Ovary (tissue), 10 donors: ENCODE measurements at places on chromosomes 4 and X. TPM values are rescaled to one million over a fixed set of nuclear protein-coding genes. Genes with fewer than 3 reads are reported as not detected.

GRCh38 chr4:26609868-26610267 is 26.0 kb downstream of the TBC1D19 start:
- H3K4me1 ChIP-seq: peaks cover 1% of the 10 kb centered on the region
- no peak overlapping the region for H3K27ac ChIP-seq
- H3K4me3 ChIP-seq: no peak overlapping the region
- DNase-seq: no peak

DNA sequence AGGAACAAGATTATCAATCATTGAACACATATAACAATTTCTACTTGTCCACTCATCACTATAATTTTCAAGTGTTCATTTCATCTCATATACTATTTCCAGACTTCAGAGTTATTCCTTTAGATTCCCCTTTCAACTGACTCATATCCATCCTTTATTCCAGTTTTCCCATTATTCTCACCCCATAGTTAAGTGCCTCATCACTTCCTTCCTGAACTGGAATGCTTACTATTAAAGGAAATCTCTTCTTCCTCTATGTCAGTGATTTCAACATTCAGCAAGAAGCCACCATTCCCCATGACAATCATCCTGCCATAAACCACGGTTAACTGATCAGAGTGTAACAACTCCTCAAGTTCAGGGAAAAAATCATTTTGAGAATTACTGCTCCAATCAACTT is 198.9 kb downstream of the FBXO8 start:
- H3K36me3 ChIP-seq: no peaks in the 10 kb centered on the region
- H3K27ac ChIP-seq: no peak overlapping the region
- no peaks in the 10 kb centered on the region for H3K4me1 ChIP-seq
- DNase-seq: no peak
- no peak overlapping the region for H3K4me3 ChIP-seq

S100P gene
- 0.60 TPM for total RNA-seq

- no peaks in the 10 kb centered on the region for H3K27me3 ChIP-seq
- H3K4me1 ChIP-seq: no peaks in the 10 kb centered on the region
- H3K27ac ChIP-seq: no peak overlapping the region
- no peak for DNase-seq
Observed at GRCh38 chr4:159188646-159189045, 85.8 kb downstream of the RAPGEF2 start.

DNA sequence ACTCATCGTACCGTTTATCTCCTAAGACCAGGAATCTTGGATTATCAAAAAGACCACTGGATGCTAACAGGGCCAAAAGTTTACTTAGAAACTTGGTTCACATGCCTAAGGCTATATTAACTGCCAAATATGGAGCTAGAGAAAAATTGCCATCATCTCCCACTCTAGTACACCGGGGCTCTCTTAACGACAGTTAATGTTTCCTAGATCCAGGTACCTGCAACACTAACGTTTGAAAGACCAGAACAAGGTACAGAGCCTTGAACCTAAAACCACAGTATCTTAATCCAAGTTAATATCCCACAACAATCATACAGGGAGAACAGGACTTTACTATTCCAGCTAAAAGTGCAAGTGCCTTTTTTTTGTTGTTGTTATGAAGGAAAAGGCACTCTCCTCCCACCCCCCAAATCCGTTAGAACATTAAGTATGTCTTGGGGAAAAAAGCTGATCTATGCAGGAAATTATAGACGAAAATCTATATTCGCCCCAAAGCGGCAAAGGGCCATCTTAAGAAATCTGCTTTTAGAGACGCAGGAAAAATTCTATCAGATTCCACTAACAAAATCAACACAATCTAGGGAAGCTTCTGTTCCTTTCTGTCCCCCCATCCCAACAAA is 1.3 kb downstream of the G3BP2 start:
- H3K27me3 ChIP-seq: no peaks in the 10 kb centered on the region
- H3K4me1 ChIP-seq: peaks cover 11% of the 10 kb centered on the region

ADGRA3 gene
- 24.3 TPM for total RNA-seq

DNA sequence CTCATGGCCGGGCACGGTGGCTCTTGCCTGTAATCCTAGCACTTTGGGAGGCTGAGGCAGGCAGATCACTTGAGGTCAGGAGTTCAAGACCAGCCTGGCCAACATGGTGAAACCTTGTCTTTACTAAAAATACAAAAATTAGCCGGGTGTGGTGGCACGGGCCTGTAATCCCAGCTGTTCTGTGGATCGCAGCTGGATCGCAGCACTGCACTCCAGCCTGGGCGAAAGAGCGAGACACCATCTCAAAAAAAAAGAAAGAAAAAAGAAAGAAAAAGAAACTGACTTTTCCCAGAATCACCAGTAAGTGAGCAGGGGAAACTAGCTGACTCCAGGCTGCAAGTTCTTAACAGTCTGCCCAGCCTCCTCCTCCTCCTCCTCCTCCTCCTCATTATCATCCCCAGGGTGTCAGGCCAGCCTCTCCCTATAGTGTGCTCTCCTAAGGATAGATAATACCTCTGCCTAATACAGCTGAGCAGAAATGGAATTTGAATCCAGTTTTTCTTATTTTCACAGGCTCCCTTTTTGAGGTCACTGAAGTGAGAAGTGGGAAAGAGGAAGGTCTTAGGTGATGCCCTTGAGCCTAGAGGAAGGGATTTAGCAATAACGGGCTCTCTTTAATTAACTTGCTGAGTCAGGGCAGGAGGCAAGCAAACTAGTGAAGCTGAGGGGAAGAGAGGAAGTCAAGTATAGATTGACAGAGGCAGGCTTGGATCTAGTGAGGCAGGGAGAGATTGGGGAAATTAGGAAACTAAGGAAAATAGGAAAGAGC is 11.8 kb upstream of the ELF2 start:
- no peak overlapping the region for H3K27ac ChIP-seq
- H3K27me3 ChIP-seq: no peaks in the 10 kb centered on the region
- DNase-seq: no peak
- no peak overlapping the region for H3K4me3 ChIP-seq
- H3K4me1 ChIP-seq: no peaks in the 10 kb centered on the region

DNA sequence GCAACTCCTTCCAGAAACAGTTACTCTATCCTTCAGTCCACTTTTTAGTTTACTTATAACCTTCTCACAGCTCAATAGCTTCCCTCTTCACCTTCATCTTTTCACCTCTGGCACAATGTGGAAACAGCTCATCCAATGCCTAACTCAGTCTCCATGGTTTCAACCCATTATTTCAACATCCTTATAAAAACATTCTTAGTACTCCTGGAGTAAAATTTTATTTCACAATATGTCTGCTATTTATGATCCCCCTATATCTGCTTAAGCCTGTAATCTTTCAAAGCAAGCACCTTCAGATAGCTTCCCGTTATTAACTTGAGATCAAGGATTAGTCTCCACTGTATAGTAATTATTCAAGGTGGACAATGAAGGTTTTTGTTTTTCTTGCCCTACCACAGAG is 156.3 kb downstream of the GASK1B start:
- H3K36me3 ChIP-seq: no peaks in the 10 kb centered on the region
- no peak overlapping the region for H3K4me3 ChIP-seq
- no peak for DNase-seq
- peaks cover 2% of the 10 kb centered on the region for H3K4me1 ChIP-seq
- H3K27me3 ChIP-seq: no peaks in the 10 kb centered on the region

FGFBP2 gene
- not detected for total RNA-seq

STBD1 gene
- 7.0 TPM for total RNA-seq

UPF3B gene
- total RNA-seq: 7.3 TPM

DNA sequence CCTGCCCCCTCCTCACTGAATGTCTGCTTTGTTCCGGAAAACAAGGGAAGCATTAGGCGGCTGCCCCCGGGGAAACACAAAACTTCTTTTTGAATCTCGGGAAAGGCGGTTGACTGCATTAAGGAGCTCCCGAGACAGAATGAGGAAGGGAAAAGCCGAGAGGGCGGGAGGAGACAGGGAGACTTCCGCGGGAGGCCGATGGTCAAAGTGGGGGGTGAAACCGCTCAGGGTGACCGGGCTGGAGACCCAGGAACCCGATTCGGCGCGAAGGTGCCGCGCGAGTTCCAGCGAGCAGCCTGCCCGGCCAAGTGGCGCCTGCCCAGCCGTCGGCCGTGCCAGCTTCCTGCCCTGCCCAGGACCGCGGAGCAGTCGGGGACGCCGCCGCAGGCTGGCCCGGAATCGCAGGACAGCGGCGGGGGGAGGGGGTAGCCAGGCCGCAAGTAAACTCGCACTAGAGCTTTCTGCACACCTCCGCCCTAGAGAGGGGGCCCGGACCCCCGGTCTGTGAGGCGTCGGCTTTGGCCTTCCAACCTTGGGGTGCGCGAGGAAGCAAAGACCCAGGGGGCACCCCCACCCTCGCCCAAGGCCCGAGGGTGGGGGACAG is 55.1 kb upstream of the BCOR start:
- DNase-seq: peak; percentile 47
- H3K27me3 ChIP-seq: no peaks in the 10 kb centered on the region
- peak overlapping the region; percentile 86 for H3K27ac ChIP-seq
- H3K4me1 ChIP-seq: no peaks in the 10 kb centered on the region

GPC4 gene
- total RNA-seq: 10.0 TPM

GRCh38 chrX:10115082-10115481 is 41.7 kb upstream of the CLCN4 start:
- H3K4me3 ChIP-seq: no peak overlapping the region
- H3K36me3 ChIP-seq: no peaks in the 10 kb centered on the region
- no peak overlapping the region for H3K27ac ChIP-seq
- no peak for DNase-seq

GRCh38 chr4:39877971-39878370 is 99.7 kb downstream of the PDS5A start:
- no peak overlapping the region for H3K27ac ChIP-seq
- no peaks in the 10 kb centered on the region for H3K27me3 ChIP-seq
- DNase-seq: no peak
- no peaks in the 10 kb centered on the region for H3K36me3 ChIP-seq

FNIP2 gene
- 20.9 TPM for total RNA-seq

GRCh38 chrX:63746278-63746677 is 38.7 kb downstream of the ARHGEF9 start:
- no peak overlapping the region for H3K27ac ChIP-seq
- peaks cover 4% of the 10 kb centered on the region for H3K4me1 ChIP-seq
- no peaks in the 10 kb centered on the region for H3K36me3 ChIP-seq
- H3K27me3 ChIP-seq: no peaks in the 10 kb centered on the region

DNA sequence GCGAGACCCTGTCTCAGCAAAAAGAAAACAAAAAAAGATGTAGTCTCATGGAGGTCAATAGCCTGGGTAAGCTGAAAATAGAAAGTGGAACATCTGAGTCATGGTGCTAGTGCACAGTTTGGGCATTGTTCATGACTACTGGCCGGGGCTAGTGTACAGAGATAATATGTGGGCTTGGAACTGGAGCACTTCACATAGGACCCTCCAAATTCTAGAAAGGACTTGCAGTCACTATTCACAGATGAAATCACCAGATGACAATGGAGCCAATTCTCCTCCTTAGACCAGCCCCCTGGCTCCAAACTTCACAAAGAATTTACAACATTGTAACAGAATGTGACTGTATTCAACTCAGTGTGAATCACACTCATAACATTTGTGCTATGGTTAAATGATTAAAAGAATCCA is 367.8 kb upstream of the SLC7A11 start:
- no peaks in the 10 kb centered on the region for H3K4me1 ChIP-seq
- H3K36me3 ChIP-seq: no peaks in the 10 kb centered on the region
- DNase-seq: no peak
- no peak overlapping the region for H3K27ac ChIP-seq
- H3K4me3 ChIP-seq: no peak overlapping the region

DNA sequence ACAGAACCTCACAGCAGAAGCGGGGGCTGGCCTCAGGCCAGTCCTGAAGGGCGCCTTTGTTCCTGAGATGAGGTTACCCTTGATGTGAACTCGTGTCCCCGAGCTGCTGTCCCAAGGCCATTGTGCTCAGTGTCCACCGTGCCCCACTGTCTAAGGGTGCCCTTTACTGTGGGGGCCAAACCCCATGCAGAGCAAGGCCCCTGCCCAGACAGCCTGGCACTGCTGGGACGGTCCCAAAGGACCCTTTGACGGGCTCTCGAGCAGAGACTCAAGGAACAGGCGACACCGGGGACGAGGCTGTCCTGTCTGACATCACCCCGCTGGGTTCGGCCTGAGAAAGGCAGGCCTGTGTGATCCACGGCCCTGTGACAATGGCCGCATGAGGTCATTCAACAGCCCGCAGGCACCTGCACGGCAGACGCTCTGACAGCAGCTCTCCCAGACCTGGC is 100.6 kb downstream of the ABLIM2 start:
- no peaks in the 10 kb centered on the region for H3K36me3 ChIP-seq
- no peak overlapping the region for H3K4me3 ChIP-seq
- no peak overlapping the region for H3K27ac ChIP-seq
- H3K27me3 ChIP-seq: no peaks in the 10 kb centered on the region
- DNase-seq: no peak
- H3K4me1 ChIP-seq: no peaks in the 10 kb centered on the region

DNA sequence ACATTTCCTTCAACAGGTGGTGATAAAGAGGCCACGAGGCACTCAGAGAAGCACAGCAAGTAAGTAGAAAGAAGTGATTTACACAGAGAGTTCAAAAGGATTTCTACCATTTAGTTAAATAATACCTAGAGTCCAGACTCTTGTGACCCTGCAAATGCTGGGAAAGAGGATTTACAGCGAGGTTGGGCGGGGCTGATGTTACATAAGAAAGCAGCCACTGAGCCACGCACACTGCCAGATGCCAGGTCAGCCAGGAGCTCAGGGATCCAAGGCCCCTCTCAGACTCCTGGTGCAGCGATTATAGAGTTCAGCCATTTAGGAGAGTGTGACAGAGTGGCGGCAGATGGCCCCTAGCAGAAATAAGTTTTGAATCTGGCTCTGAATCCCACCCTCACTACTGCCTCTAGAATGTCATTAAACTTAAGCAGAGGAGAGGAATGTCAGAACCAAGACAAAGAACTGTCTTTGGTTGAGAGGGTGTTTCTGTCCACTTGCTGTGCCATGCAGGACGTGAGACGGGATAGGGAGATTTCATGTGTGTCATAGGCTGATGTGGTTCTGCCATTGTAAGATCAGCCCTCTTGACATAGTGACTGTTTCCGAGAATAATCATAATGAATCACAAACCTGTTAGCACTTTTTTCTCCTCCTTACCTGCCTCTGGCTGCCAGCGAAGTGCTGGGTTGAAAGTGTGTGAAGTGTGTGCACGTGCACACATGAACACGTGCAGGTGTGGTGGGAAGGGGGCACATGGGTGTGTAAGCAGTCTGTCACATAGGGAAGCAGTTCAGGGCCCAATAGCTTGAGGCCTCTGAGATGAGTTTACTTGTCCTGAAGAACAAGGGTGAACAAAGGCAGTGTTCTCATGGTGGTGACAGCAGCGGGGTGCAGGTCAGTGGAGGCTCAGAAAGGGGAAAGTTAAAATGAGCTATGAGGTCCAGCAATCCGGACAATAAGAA is 50.1 kb downstream of the MFAP3L start:
- DNase-seq: no peak
- no peaks in the 10 kb centered on the region for H3K4me1 ChIP-seq
- no peaks in the 10 kb centered on the region for H3K27me3 ChIP-seq
- H3K27ac ChIP-seq: no peak overlapping the region

ZAR1 gene
- not detected for total RNA-seq

- H3K4me3 ChIP-seq: no peak overlapping the region
- H3K4me1 ChIP-seq: peaks cover 9% of the 10 kb centered on the region
- no peak overlapping the region for H3K27ac ChIP-seq
- H3K36me3 ChIP-seq: no peaks in the 10 kb centered on the region
- no peak for DNase-seq
- no peaks in the 10 kb centered on the region for H3K27me3 ChIP-seq
Observed at GRCh38 chr4:1361431-1361830, 14.4 kb downstream of the UVSSA start.

NKX3-2 gene
- total RNA-seq: 0.74 TPM
